ENCODE measurements at places on chromosomes 1 and 21.

GRCh38 chr1:16906873-16907272 is 11.1 kb downstream of the RNU1-2 start:
- no peak for DNase-seq

- DNase-seq = no peak
Measured at GRCh38 chr1:203037509-203038190, 11.4 kb downstream of the PPFIA4 start.

DNA sequence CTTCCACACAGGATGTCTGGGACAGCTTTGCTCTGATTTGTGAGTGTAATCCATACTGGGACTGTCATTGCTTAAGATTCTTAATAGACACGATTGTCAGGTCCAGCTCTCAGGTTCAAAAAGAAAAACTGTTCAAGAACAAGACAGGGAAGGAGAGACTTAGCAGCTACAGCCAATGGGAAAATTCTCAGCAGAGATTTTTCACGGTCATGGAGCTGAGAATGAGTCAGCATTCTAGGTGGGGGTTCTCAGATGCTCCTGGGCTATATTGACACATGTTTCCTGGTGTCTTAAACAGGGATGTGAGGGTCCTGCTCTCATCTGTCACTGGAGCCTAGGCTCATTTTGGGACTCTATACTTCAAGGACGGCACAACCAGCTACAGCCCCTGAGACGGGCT is 318.3 kb downstream of the RRAGC start:
- no peak for DNase-seq

DNA sequence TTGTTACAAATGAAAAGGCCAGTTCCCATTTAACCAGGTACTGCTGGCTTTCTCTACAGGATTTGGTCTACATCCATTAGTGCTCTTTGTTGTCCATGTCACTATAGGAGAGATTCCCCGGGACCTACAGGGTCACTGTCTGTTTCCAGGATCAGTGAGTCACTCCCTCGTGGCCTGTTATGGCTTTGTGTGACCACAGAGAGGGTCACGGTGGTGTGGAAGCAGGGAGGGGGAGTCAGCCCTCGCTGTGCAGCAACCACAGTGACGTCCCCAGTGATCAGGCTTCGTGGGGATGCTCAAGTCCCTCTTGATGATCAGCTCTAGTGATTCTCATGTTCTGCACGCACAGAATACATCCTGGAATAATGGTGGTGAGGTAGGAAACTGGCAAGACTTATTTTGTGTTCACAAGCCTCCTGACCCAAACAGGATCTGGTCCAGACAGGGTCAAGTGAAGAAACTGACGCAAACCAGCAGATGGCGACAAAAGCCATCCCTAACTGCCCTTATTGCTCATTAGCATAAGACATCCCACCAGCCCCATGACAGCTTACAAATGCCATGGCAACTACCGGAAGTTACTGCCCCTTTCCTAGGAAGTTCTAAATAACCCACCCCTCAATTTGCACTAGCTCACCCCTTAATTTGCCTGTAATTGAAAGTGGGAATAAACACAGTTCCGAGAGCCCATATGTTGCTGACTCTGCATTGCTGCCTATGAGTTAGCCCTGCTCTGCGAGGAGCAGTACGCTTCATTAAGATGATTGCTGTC is 98.5 kb downstream of the DISC1 start:
- peak; percentile 25 for DNase-seq

DNA sequence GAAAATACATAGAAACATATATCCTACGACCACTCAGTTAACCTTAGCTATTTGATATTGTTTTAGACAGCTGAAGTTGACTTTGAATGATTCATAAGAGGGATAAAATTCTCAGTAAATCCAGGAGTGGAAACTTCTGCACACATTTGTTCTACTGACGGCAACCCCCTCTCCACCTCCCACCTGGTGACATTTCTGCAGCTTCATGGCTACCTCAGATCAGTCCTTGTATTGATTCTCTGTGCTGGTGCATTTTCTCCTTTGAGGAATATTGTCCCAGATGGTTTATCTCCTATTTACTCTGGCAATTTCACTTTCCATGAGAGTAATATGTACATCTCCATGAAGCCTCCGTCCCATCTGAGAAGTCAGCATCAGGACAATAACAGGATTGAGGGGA is 57.7 kb upstream of the COA6 start:
- no peak for DNase-seq

DNA sequence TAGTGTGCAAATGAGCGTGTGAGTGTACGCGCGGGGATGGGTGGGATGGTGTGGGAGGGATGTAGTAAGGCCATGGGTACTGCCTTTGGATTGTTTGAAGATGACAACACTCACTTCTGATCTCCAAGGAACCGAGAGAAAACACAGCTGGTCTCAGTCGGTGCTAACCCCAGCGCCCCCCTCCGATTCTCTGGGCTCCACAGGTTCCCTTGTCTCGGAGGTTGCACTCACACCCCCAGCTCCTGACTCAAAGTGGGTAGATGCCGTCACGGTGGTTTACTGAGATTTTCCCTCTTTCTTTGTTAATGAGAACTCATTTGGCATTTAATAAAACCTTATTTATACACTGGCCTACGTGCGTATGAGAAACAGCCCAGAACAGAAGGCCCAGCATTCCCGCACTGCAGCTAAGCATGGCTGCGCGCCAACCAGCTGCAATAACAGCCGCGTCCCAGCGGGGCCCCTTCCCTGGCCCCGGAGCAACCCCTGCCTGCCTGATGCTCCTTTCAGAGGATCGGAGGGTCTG is 25.8 kb downstream of the ABCA4 start:
- no peak for DNase-seq

DNA sequence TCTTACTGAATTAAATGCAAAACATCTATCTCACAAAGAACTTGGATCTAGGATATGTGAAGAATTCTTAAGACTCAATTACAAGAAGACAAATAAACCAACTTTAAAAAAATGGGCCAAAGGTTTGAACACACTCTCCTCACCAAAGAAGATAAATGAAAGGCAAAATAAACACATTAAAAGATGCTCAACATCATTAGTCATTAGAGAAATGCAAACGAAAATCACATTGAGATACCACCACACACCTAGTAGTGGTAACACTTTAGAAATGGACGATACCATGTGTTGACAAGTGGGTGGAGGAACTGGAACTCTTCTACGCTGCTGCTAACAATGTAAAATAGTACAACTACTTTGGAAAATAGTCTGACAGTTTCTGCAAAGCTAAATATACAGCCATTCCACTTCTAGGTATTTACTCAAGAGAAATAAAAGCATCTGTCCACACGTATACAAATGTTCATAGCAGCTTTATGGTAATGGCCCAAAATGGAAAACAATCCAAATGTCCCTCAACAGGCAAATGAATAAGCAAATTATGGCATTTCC is 194.3 kb downstream of the RHOU start:
- no peak for DNase-seq

DNA sequence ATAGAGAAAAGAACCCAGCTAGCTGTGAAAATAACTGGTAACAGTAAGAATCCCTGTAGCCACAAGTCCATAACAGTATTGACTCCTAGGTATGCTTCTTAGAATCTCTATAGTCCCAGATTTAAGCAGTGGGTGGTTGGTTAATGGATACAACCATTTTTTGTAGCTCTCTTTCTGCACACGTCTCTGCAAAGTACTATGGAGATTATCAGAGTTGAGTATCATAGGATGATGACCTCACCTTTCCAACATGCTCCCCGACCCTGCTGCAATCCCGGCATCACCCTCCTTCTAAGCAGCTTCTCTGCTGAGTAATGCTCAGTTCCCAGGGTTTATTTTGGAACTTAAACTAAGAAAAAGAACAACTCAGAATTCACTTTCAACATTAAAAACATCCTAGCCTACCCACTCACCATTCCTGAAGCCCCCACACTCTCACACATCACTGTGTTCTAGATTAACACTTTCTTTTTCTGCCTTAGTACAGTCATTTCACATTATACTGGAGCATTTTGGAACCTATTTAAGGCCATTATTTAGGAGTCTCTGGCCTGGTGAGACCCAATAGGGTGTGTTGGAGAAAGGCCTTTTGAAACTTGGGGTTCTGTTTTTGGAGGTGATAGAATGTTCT is 2.7 kb downstream of the MLLT11 start:
- DNase-seq = no peak

DNA sequence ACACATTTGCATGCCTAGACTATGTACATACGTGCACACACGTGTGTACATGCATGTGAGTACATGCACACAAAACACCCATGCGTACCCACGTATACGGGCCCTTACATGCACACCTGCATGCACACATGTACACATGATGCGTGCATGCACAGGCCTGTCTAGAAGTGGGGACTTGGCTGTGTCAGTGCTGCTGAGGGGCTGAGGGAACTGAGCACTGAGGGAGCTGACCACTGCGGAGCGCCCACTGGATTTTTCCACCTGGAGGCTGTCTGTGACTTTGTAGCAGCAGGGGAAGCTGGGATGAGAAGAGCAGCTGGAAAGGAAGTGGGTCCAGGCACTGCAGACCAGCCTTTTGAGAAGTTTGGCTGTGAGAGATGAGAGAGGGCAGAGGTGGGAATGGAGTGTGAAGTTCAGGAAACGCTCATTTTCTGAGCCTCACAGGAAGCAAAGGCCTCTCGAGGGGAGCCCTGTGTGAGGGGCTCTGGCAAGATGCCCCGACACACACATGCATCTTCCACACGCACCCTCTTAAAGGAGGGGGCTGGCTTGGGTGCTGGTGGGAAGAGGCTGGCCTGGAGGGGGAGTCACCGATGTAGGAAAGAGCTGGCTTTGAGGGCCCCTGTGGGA is 20.9 kb downstream of the PODN start:
- DNase-seq = no peak

- DNase-seq = no peak
Measured at GRCh38 chr1:74375376-74375775, 137.0 kb downstream of the LRRC53 start.

DNA sequence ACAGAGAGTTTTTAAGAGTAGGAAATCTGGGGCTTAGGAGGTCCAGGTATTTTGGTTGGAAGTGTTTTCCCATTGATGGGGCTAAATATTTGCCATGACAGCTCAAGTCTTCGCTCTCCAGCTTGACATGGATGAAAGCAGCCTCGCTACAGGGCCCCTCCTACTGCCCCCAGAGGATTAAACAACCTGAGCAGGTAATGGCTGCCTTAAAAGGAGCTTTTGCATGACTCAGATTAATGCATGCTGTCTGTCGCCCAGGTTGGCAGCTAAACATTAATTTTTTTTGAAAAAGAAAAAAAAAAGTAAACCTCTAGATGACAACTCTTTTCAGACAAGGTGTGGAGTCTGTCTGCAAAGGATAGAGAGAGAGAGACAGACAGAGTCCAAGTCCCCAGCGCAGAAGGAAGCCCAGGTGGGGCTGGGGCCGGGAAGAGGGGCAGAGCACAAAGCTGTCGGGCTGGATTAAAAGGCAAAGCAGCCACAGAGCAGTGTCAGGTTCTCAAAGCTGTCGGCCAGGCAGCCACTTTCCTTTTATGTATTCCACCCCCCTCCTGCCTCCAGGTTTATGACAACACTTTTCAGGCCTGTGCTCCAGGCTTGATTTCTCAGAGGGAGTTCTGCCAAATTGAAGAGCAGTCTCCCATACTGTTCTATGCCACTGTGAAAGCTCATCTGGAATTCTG is 127.9 kb downstream of the CLIC6 start:
- peak; percentile 55 for DNase-seq

- DNase-seq = no peak
Measured at GRCh38 chr21:28871388-28872010, 121.2 kb downstream of the LTN1 start.

DNA sequence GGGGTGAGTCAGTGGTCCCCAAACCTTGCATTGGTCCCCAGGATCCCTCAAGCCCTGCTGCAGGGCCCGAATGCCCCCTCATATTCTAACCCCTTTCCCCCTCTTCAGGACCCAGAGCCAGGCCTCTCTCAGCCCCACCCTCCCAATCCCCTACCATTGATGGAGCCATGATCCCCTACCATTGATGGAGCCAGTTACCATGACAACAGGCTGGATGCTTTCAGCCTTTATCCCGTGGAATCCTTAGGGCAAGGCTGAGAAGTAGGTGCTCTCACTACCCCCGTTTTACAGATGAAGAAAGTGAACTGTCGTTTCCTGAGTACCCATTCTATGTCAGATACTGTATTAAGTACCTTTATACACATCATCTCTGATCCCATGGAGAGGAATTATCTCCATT is 70.8 kb downstream of the EPHB2 start:
- no peak for DNase-seq

DNA sequence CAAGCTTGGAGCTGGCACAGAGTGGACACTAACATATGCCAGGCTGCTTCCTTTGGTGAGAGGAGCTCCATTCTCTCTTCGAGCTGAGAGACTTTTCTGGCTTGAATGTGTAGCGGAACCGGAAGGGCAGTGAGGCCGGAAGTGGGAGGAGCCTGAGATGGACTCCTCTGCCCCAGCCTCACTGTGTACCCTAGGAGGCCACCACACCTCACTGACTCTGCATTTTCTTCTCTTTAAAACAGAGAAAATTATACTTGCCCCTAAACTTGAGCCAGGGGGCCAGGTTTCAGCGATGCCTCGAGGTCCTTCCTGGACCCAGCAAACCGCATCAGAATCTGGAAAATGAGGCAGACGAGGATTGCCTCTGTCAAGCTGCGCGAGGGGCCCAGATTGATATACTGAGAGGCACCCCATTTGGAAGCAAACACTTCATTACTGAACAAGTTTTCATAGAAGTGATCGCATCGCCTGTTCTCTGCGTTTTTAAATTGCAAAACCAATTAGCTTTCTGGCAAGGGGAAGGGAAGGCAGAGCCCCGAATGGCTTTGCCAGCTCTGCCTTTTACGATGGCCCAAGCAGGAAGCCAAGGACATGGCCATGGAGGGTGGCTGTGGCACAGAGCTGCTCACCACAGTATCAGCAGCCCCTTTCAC is 708.1 kb downstream of the PTPRU start:
- DNase-seq = no peak

GRCh38 chr1:235408503-235408960 is 41.3 kb downstream of the TBCE start:
- DNase-seq = no peak

- DNase-seq = no peak
Measured at GRCh38 chr1:76933847-76934815, 66.9 kb downstream of the ST6GALNAC5 start.

- no peak for DNase-seq
Measured at GRCh38 chr1:109631513-109632505, 12.2 kb downstream of the AMPD2 start.

- no peak for DNase-seq
Measured at GRCh38 chr21:43192501-43193081, 23.8 kb downstream of the CRYAA start.

Data from DMS153 (cell line).